ENCODE measurements at places on chromosomes 5 and 9.

DNA sequence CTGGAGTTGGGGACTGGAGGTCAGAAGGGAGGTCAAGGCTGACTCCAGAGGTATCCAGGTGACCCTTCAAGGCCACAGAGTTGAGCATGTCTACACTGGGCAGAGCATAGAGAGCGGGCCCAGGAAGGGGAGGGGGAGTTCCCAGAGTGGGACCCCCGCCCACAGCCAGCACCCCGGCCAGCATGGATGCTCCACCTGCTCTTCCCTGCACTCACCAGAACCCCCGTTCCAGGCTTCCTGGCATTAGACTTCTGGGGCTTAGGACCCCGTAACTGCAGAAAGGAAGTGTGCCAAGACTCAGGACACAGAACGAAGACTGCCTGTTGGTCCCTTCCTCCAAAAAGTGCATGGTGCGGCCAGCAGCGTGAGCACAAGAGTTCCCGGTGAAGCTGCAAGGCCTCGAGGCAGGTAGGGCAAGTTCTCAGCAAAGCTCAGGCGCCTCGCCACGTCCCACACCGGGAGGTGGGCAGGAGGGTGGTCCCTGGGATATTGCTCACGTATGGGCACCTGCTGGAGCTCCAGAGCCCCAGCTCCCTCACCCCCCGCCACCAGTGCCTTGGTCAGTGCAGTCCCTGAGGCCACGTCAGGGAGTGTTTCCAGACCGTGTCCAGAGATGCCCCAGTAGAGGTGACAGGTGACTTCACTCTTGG, 13.8 kb downstream of the ABO start:
- DNase-seq = no peak

DNA sequence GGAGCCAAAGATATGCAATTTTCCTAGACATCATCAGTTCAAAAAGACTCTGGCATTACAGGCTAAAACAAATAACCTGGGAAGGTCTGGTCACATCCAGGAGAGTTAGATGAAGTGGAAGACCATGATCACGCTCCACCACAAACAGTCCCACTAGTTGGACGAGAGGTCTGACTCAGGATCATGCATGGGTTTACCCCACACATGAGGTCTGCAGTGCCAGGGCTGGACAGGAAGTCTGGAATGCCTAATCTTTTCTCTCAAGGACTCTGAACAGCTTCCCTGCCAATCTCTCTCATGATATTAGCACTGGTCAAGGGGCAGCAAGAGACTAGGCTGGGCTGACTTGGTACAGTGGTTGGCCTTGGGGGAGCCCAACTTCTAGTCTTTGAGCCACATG, 7.1 kb downstream of the PRUNE2 start:
- DNase-seq = no peak

DNA sequence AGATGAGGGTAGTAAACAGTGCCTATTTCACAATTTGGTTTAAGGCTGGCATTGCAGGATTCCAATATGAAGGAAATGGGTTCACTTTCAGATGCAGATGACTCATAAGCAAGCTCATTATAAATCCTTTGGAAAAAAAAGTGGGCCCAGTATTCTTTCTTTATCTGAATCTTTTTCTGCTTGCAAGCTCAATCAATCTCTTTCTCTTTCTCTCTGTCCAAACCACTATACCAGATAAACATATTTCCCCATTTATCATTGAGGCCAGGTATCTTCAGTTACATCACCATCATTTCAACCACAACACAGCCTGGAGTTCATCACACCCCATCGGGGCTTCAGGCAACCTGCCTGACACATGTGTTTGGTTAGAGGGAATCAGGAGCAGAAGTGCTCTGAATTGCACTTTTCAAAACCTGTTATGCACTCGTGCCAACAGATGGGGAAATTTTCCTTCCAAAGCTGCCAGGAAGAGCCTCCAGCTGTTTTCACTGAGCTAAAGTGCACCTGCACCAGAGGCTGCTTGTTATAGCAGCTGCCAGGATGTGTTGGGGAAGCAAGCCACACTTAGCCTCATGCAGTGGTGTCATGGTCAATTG, 30.0 kb upstream of the MAMDC2 start:
- DNase-seq = no peak

GRCh38 chr5:134101686-134102439, 12.6 kb upstream of the TCF7 start:
- DNase-seq = peak; percentile 66

- DNase-seq = no peak
Measured at GRCh38 chr9:121217609-121218292, 16.1 kb upstream of the RAB14 start.

GRCh38 chr5:177103523-177104253, 17.0 kb downstream of the FGFR4 start:
- DNase-seq = no peak

GRCh38 chr5:155189981-155190380, 176.4 kb downstream of the KIF4B start:
- DNase-seq = no peak

DNA sequence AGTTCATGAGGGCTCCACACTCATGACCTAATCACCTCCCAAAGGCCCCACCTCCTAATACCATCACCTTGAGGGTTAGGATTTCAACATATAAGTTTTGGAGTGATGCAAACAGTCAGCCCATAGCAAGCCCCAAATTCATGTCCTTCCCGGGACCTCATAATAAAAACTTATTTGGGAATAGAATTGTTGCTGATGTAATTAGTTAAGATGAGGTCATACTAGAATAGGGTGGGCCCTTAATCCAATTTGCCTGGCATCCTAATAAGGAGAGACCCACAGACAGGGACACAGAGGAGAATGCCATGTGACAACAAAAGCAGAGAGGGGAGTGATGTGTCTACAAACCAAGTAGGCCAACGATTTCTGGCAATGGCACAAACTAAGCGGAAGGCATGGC, 347.1 kb downstream of the ARHGEF28 start:
- DNase-seq = no peak

DNA sequence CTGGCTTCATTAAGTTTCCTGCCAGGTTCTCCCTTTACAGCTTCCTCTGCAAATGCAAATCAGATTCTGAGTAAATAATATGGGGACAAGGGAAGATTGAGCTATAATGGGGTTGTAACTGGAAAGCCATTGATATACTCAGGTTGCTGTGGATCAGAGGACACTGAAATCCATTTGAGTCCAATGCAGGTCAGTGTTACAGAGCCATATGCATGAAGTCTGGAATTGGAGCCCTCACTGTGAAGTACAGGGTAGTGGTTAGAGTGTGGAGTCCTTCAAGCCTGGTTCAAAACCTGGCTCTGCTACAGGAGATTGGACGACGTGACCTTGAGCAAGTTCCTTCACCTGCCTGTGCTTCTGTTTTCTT, 48.7 kb downstream of the TIMD4 start:
- DNase-seq = no peak

DNA sequence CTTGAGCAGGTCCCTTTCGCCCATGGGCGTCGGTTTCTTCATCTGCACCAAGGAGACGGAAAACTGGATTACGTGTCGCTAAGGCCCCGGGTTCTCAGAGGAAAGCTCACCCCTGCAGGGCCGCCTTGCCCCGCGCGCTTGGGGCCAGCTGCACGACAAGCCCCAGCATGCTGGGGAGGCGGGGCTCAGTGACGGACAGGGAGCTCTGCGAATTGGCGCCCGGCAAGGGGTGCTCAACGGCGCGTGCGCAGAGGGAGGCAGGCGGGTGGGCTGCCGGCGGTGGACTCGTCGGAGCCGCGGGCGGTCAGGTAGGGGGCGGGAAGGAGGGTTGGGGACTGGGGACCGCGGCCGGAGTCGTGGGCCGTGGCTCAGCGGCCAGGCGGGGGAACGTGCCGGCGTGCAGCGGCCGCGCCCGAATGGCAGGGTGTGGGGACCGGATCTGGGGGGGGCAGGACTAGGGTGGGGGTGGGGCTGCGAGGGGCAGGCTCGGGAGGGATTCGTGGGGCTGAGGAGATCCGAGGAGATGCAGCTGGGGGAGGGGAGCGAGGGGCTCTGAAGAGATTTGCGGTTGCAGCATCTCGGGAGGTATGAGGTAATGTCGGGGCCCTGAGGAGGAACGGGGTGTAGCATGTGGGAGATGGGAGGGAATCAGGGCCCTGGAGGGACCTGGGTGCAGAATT, at the start of gene TRIM32:
Gene TRIM32 (plus strand): TSS at position 232 of the 680 bp plus-strand sequence. CDS start 10,438 bp downstream, outside the sequence.
- DNase-seq = peak; percentile 90

GRCh38 chr5:33531824-33532223, 91.1 kb downstream of the TARS1 start:
- DNase-seq = no peak

DNA sequence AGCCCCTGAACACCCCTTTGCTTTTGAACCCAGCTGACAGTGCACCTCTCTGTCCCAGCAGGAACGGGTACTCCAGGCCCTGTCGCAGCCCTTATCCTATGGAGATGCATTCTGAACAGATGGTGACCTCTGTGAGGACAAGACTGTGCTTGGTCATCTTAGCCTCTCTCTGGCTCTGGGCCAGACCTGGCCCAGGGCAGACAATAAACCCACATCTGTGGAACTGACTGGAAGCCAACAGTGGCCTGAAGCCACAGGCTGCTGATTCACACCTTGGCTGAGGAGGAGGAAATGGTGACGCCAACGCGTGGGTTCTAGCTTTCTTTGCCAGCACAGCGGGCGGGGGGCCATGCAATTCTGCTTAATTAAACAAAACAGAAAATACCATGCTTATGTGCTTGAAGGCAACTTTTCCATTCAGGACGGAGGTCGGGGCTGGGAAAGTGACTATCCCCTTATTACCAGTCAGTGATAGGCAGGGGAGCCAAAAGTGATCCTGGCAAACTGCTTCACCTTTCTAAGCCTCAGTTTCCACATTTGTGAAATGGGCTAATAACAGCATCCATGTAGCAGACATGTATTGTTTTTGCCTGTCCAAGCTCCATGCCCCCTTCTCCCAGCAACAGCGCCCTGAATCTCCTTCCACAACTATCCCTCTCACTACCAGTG, 10.8 kb downstream of the SH3PXD2B start:
- DNase-seq = no peak

DNA sequence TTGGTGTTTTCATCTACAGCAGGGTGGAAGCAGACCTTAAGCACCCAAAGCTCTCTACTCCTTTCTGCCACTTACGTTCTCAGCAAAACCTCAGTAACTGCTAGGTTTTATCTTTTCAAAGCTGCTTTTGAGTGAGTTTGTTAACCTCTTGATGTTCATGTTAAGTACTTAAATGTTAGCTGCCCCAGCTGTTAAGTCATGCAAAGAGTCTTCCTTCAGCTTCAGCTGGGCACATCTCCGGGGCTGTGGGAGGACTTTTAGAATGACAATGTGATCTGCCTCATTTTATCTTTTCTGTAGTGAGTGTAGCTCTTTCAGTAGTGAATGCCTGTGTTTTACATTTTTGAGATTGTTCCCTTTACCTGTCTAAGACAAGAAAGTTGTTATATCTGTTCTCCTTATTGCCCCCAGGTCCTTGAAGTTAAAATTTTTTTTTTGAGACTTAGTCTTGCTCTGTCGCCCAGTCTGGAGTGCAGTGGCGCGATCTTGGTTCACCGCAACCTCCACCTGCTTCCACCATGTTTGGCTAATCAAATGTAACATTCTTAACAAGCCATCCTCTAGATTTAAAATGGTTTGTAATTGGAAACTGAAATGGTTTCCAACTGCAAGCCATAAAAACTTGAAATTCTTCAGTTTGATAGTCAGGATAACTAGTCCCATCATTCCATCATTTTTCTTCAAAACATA, 19.6 kb downstream of the KDM4C start:
- DNase-seq = no peak

GRCh38 chr5:149015126-149015525, 47.7 kb downstream of the SH3TC2 start:
- DNase-seq = no peak

GRCh38 chr5:140346348-140347221, at the start of gene HBEGF:
Gene HBEGF, minus strand, starts transcription at chr5:140346603. Its CDS starts 275 bp downstream, at chr5:140346328.
- peak; percentile 7 for DNase-seq

DNA sequence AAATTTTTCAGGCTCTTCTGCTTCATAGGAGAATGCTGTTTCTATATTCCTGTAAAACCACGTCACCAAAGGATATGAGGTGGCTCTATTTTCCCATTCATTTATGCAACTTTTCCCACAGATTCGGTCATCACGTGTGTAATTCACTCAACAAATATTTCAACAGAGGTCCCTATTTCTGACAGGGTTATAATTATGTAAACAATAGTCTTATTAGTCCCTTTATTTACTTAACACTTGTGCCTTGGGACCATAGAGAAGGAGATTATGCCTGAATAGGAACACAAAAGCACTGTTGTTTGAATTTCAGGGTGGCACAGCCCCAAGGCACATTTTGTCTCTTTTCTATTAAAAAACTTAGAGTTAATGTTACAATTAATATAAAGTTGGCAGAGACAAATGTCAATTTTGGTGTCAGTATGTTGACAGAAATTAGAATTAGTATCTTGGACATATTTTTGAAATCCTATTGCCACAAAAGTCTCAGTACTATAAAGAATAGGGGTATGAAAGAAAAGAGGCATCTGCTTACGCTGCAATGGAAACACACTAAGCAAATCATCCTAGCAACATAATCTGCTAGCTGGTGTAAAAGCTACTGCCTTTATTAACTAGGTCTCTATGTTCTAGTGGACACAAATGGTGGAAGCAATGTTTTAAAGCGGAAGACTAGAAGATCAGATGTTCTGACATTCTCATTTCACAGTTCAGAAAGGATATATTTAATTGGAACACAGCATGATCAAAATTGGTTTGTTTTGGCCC, 229.1 kb upstream of the TBCA start:
- no peak for DNase-seq

DNA sequence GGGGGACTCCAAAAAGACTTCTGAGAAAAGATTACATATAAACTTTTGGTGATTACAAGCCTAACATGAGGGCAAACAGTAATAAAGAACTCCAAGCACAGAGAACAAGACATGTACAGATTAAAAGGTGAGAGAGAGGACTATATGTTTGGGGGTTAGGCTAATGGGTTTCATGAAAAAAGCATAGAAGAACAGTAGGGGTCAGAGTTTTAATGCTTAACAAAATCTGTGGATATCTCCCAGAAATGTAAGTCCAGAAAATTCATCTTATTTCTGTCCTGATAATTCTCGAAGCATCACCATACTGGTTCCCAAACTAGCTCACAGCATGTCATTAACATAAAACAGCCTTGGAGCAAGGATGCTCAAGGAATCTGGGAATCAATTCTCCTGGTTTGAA, 137.2 kb downstream of the ARRDC3 start:
- DNase-seq = no peak

- no peak for DNase-seq
Measured at GRCh38 chr5:18216729-18217128, 582.5 kb downstream of the TAF11L14 start.

GRCh38 chr5:32627219-32627870, 42.0 kb downstream of the SUB1 start:
- no peak for DNase-seq

DNA sequence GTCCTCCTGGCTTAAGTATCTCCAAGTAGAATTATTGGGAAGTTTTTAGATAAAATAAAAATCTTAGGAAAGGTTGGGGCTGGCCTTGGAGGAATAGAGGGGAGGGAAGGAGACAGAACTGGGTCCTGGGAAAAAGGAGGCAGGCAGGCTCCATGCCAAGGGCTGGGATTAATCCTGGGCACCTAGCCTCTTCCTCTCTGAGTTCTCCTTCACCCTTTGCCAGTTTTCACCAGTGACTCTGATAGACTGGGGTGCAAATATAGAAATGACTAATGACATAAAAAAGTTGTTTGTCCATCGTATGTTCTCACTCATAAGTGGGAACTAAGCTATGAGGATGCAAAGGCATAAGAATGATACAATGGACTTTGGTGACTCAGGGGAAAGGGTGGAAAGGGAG, 81.9 kb downstream of the RMI1 start:
- no peak for DNase-seq
